Endothelial cell (in vitro differentiated cells): ENCODE measurements at places on chromosomes 6 and 20. TPM values are rescaled to one million over a fixed set of nuclear protein-coding genes. Genes with fewer than 3 reads are reported as not detected.

GRCh38 chr6:64985726-64986125 lies 721.3 kb downstream of the EYS start:
- H3K27me3 ChIP-seq: no peaks in the 10 kb centered on the region
- no peak overlapping the region for H3K4me3 ChIP-seq
- DNase-seq: no peak
- no peak overlapping the region for H3K27ac ChIP-seq
- H3K4me1 ChIP-seq: no peaks in the 10 kb centered on the region
- H3K36me3 ChIP-seq: no peaks in the 10 kb centered on the region

The PAK5 gene
- 0.10 TPM for total RNA-seq

The SAMD10 gene
- 5.0 TPM for total RNA-seq

GRCh38 chr6:37021356-37022129 lies 16.1 kb downstream of the FGD2 start:
- peaks cover 6% of the 10 kb centered on the region for H3K27me3 ChIP-seq
- H3K4me3 ChIP-seq: no peak overlapping the region
- peak; percentile 58 for DNase-seq
- peaks cover 2% of the 10 kb centered on the region for H3K4me1 ChIP-seq
- H3K27ac ChIP-seq: no peak overlapping the region
- no peaks in the 10 kb centered on the region for H3K36me3 ChIP-seq

DNA sequence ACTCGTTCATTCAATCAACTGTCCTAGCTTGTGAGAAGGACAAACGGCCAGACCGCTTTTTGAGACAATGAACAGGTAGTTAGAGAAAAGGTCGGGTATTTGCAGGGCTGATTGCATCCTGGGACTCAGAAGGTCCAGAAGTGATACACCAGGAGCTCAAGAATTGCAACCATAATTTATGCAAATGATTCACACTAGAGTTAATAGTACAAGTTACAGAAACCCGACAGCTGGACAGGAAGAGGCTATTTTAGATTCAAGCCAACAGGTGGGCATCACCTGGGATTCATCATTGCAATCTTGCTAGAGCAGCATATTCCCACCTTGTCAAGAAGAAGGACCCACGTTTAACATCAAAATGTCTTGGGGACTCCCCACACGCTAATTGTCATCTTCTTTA lies 83.5 kb downstream of the TNFAIP3 start:
- peaks cover 2% of the 10 kb centered on the region for H3K27me3 ChIP-seq
- H3K36me3 ChIP-seq: no peaks in the 10 kb centered on the region
- no peak overlapping the region for H3K27ac ChIP-seq
- DNase-seq: no peak
- H3K4me1 ChIP-seq: no peaks in the 10 kb centered on the region
